Activated CD4-positive, alpha-beta T cell treated with anti-CD3 and anti-CD28 coated beads, Interleukin-2, amount 10 ng/mL, durations not matched to agents 7 days and 5 days (primary cell): ENCODE measurements at places on chromosomes 3 and 15. TPM values are rescaled to one million over a fixed set of nuclear protein-coding genes. Genes with fewer than 3 reads are reported as not detected.
A peak's percentile ranks its signal among the peaks of the same experiment; 100 is the strongest.

DNA sequence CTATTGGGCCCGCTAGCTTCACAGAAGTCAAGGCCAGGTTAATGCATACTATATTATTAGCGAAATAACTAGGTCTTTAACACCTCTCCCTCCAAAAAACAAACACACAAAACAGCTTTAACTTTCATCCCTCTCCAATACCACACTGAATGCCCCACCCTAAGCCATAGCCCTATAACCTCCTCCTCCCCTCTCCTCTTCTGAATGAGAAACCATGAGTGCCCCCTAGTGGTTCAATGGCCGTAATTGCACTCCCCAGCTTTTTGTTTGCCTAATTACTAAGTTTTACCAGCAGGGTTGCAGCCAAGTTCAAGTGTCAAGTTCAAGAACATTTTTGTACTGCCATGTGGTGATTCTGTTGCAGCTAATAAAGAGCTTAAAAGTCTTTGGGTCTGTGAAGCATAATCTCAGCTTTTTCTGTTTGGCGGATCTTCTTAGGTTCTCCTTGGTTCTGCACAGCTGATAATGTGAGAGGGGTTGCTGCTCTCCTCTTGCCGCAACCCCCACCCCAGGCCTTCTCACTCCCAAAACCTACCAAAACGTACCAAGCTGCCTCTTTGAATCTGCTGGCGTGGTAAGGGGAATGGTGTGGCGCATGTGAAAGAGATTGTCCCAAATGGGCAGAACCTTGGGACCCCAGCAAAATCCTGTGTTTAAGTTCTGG is 57.9 kb downstream of the RPL22L1 start:
- peak; percentile 77 for DNase-seq

- peak; percentile 77 for DNase-seq
These were observed 416 bp downstream of the PBRM1 start for GRCh38 chr3:52685285-52685708.

- DNase-seq, result no peak
These were observed 58.9 kb downstream of the CD47 start for GRCh38 chr3:108031895-108032294.

GRCh38 chr15:67043939-67044771 is 21.2 kb upstream of the SMAD3 start:
- no peak for DNase-seq

- DNase-seq, result no peak
These were observed 5.6 kb downstream of the RBP1 start for GRCh38 chr3:139533781-139534454.

DNA sequence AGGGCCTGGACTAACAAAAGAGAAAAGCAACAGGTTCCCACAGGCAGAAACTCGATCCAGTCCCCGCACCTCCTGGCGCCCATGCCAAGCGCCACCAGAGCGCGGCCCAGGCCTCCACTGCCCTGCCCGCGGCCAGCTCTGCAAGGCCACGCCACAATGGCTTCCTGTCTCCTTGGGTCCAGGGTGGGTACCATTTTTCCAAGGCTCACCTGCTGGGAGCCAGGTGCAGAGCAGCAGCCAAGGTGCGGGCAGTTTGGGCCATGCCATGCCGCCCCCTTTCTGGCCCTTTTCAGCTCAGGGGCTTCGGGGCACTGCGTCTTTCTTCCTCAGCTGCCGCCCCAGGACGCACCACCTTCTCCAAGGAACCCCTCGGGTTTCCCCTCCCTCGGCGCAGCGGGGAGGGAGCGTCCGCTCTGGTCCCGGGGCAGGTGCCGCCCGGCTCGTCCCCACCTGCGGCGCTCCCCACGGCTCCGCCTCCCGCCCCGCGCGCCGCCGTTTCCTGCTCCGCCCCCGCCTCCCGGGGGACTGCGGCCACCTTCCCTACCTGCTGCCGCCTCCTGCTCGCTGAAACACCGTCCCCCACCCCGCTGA is at the start of gene ILDR1:
Gene ILDR1 (minus strand): TSS at position 437 of the 591 bp plus-strand sequence. CDS start 170 bp downstream, at position 267.
- no peak for DNase-seq

DNA sequence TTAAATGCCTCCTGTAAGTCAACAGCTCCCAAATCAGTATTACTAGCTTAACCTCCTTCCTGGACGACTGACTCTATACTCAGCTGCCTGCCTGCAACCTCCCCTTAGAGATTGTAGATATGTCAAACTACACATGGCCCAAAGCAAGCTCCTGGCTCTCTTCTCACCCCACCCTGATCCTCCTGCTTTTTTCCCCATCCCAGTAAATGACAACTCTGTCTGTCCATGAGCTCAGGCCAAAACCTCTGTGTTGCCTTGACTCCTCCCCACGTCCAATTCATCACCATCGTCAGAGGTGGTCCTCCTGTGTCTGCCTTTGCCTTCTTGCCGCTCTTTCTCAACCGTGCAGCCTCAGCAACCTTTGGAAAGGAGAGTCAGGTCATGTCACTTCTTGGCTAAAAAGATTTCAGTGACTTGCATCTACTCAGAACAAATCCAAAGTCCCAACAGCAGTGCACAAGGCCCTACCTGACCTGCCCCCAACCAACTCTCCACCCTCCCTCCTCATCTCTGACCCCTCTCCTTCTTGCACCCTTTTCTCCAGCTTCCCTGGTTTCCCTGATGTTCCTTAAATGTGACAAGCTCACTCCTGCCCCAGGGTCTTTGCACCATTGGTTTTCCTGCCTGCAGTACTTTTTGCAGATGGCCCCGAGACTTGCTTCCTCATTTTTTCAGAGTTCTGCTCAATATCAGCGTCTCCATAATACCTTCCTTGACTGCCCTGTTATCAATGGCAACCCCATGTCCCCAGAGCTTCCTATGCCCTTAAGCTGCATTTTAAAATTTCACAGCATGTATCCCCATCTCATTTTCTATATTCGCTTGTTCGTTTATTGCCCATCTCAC is 52.8 kb downstream of the LSM3 start:
- DNase-seq, result no peak

- DNase-seq, result no peak
These were observed 104.9 kb upstream of the TRIM42 start for GRCh38 chr3:140573011-140573410.

DNA sequence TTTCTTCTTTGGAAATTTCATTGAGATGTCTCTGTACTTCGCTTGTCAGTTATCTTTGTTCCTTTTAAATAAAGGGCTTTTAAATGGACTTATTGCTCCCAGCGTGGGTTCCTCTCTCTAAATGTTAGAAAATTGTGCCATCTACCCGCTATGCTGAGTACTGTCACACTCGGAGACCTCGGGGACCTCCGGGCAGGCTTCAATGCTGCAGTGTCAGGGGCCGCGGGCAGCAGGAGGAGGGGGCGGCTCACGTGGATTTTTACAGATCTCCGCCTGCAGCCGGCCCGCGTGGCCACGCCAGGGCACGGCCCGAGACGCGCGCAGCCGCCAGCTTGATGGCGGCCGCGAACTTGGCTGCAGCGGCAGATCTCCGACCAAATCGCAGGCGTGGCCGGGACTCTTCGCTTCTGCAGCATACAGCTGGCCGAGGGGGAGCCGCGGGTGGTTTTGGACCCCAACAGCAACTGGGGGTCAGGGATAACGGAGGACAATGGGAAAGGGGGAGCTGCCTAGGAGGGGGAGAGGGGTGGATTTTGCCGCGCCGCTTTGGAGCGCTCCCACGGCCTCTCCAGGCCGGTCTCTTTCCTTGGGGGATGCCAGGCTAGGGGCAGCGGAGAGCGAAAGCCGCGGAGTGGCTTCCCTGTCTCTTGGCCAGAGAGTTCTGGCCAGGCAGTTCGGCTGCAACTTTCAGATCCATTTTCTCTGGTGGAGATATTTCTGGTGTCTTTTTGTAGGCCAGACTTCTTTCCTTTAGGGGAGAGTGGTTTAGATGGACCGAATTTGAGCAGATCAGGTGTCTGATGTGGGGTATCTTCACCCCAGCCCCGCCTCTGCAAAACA is 15.3 kb downstream of the NR2F2 start:
- no peak for DNase-seq

DNA sequence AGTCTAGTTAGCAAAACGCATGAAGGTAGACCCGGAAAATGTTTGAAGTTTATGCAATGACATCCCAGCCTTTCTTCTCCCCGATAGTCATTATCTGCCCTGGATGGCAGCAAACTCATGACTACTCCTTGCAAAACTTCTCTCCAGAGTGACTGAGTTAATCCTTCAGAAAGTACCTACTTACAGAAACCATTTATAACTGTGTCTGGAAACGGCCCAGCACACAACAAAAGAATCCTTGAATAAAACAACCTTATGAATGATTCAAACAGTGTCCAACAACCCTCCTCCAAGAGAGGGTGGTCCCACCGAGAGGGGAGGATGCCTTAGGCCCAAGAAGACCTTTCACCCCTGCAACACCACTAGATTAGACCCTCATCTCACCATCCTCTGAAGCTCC is 14.2 kb downstream of the ST8SIA2 start:
- DNase-seq, result no peak

The C3orf49 gene
- total RNA-seq, result not detected

The CHRFAM7A gene
- not detected for total RNA-seq

The PPP1R2 gene
- total RNA-seq, result 85.9 TPM

The CFAP92 gene
- total RNA-seq, result not detected

The SLC12A6 gene
- 36.7 TPM for total RNA-seq

The GASK1A gene
- not detected for total RNA-seq

The IL5RA gene
- not detected for total RNA-seq

The ACKR4 gene
- total RNA-seq, result not detected

The STRIT1 gene
- total RNA-seq, result not detected

The CCDC9B gene
- 0.81 TPM for total RNA-seq

The TNIK gene
- total RNA-seq, result 55.2 TPM

The RBMS3 gene
- total RNA-seq, result 0.25 TPM

The STAB1 gene
- 0.02 TPM for total RNA-seq
